ENCODE measurements at places on chromosomes 12 and 14. TPM values are rescaled to one million over a fixed set of nuclear protein-coding genes. Genes with fewer than 3 reads are reported as not detected.

Gene TAS2R46
- polyA plus RNA-seq: not detected

GRCh38 chr12:69685810-69686209, 13.3 kb downstream of the BEST3 start:
- DNase-seq: no peak

DNA sequence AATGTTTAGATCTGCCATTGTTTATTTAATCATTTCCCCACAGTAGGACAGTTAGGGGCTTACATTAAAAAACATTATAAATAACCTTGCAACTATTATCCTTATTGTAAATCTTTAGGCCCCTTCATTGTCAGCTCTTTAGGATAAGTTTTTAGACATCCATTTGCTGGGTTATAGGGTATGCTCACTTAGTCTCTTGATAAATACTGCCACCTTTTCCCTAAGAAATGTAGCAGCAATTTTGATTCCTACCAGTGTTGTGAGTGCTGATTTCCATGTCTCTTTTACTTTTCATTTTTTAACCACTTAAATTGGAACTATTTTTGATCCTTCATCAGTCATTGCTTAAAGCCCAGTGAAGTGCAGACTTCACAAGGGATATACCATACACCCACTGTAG, 94.4 kb downstream of the AVPR1A start:
- DNase-seq: no peak

GRCh38 chr12:57093415-57094207, 4.7 kb downstream of the NAB2 start:
- DNase-seq: peak; percentile 66

DNA sequence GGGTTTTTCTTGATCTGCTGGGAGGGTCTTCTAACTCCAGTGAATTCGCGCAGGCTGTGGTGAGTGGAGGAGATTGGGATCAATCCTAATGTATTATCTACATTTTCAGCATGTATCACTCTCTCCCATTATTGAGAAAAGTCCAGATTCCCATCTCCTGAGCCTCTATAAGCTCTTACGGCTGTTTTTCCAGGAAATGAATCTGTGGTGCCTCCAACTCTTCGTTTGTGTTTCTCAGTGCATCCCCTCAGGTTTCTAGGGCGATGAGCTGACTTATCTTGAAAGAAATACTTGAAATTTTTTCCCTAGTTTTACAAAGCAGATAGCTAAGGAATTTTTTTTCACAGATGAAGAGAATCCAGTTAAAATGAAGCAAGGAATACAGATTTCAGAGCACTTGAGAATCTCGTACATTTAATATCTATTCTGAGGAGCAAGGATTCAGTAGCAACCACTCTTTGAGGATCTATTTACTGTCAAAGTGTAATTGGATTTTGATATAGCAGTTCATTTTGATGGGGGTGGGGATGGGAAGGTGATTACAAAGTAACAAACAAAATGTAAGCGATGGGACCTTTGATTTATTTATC, 138.7 kb downstream of the BRMS1L start:
- no peak for DNase-seq

Gene SPATA7
- 4.6 TPM for polyA plus RNA-seq

Gene KIAA0586
- polyA plus RNA-seq: 19.3 TPM

DNA sequence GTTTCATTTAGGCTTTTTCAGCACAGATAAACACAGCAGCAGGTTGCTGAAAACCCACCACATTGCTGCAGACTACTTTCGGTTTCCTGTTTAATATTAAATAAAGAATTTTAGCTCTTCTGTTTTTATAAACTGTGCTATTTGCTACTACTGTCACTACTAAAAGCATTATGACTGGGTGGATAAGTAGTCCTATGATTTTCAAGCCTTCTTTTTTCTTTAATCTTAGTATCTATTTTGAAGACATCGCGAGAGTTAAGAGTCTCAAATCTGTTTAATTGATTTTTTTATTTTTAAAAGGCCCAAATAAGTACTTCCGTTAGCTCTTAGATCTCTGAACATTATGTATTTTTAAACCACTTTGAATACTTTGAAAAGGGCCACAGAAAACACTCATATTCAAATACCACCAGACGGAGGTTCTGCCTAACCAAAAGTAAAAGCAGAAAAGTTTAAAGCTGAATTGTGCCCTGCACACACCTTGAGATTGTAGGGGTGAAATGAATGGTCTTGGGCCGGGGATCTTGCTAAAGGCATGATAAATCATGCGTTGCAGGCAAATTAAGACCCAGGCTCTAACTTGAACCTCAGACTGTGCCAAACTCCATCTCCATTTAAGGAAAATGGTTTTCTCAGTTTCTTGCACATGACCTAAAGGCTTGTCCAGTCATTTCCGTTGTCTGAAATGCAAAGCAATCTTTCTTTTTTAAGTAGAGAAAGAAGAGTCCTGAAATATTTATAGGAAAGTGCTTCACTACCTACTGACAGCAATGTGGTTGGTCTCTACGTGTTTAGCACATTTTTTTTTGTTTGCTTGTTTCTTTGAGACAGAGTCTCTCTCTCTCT, 13.6 kb upstream of the FOXN3 start:
- DNase-seq: peak; percentile 75

DNA sequence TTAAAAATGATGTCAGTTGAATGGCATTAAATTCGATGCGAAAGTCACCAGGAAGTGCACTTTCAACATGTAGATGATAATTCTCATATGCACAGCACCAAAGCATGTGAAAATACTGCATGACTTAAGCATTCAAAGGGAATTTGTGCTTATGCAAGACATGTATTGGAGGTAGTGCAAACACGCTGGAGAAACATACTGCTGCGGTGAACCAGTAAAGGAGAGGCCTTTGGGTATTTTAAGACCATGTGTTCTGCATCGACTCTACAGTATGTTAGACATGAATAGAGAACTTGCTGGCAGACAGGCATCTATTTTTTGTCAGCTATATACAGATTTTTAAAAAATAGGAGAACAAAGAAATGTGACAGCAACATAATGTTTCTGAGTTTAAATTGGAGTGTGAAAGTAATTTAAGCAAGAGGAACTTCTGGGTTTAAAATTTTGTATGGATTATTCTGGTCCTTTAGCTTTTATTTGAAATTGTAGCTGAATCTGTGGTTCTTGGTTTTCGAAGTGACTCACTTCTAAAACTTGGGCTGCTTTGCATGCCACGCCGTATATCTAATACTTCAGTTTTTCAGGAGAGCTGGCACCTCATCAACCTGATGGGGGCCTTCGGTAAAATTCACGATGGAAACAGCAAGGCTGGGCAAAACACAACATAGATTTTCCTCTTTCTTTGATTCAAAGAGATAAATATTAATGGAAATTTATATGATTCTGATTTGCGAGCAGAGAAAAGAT, 408.7 kb downstream of the APAF1 start:
- DNase-seq: no peak

DNA sequence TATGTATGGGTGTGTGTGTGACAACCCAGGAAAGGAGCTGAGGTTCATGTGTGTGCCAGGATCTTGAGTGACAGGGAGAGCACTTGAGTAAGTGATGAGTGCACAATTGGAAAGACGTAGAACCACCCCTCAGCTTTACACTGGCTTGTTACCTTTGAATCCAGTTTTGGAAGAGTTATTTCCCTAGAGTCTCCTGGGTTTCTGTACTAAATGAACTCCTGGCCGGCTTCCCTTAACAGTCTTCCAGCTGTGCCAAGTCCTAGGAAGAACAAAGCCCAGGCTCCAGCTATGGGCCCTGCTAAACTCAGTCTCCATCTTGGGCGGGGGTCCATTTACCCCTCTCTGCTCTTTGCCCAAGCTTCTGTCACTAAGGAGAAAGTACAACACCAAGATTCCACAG, 19.7 kb upstream of the NR1H4 start:
- no peak for DNase-seq

GRCh38 chr12:69309461-69309860, 38.7 kb upstream of the LYZ start:
- DNase-seq: no peak

DNA sequence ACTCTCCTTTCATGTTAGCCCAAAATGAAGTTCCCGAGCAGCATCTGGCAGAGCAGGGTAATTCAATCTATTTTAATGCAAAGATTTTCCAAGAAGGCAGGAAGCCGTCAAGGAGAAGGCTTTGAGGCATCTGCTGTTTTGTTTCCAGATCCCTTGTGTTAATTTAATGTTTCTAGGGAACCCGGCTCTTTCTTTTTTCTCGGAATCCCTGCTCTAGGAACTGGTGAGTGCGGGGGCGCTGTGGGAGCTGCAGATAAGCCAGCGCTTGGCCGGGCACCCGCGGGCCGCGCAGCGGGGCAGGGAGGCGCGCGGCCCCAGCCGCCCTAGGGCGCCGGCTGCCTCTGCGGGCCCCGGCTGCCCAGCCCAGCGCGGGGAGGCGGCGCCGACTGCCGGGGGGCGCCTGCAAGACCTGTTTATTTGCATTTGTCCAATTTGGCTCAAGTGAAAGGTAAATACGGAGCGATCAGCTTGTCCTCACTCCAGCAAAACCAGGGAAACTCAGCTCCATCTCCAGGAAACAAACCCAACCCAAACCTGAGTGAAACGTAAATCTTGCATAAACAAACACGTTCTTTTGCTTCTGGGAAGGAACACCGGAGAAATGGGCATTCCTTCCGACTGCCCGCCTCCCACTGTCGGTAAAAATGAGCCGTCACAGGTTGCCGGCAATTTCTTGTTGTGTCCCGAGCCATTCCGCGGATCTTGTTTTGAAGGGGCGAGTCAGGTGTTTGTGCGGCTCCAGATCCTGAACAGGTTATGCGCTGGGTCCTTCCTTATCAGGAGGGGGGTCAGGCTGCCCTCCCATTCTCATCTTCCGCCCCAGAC, 65.1 kb downstream of the CRADD start:
- DNase-seq: peak; percentile 42

DNA sequence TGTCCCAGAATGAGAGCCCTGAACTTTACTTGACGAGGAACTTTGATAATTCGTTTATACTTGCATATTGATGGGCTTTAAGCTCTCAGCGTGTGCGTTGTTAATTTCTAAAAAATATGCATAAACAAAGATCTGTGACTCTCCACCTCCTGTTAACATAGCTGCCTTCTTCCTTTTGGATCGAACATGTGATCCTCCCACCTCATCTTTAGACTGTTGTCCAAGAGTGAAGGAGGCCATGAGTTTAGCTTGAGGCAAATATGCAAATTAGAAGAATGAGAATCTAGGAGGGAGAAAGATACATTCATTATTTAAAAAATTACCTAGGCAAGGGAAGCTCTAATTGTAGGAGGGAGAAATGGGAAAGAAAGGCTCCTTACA, 617 bp downstream of the TTC8 start:
- no peak for DNase-seq

Gene HOXC9
- not detected for polyA plus RNA-seq

Gene ASPG
- polyA plus RNA-seq: not detected

DNA sequence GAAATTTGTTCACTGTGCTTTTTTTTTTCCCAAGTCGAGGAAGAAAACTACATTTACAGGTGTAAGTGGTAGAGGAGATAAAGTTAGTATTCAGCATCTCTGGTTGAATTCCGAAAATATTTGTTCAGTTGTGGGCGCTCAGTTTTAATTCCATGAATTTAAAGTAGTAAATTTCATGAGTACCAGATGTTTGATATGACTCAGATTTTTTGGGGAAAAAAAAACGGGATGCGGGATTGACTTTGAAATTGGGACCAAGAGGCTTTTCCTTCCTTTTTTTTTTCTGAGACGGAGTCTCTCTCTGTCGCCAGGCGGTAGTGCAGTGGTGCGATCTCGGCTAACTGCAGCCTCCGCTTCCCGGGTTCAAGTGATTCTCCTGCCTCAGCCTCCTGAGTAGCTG, 1.6 kb downstream of the TULP3 start:
- DNase-seq: no peak

DNA sequence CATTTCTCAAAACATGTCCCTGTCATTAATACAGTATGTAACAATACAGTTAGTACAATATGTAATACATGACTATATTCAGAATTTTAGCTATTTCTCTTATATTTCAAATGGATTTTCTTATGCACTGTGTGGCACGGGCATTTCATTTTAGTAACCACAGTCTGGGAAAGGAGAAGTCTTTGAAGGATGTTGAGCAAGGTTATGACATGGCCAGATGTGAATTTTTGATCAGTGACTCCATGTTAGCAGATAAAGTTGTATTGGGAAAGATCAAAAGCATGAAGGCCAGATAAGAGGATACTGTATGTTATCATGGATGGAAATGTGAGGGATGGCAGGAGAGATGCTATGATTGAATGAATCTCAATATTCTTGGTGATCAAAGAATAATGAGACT, 285.2 kb downstream of the NAV3 start:
- no peak for DNase-seq

Gene ANKLE2
- 40.6 TPM for polyA plus RNA-seq

Gene NKX2-1
- polyA plus RNA-seq: not detected

DNA sequence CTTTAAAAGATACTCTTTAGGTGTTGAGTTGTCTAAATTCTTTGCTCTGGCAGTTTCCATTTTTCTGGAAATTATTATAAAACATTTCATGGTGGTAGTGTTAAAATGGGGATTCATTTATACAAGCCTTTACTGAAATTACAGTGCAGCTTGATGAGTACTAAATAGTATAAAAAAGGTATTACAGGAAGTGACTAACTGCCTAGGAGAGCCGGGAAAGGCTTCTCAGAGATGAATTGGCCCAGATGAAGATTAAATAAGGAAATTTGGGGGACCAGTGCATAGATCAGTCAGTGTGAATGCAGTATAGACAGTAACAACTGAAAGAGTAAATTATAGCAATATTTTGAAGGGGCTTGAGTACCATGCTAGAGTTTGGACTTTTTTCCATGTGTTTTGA, 7.5 kb downstream of the PSMA6 start:
- DNase-seq: no peak

Gene SELPLG
- 760 TPM for polyA plus RNA-seq

Gene POTEM
- polyA plus RNA-seq: not detected

DNA sequence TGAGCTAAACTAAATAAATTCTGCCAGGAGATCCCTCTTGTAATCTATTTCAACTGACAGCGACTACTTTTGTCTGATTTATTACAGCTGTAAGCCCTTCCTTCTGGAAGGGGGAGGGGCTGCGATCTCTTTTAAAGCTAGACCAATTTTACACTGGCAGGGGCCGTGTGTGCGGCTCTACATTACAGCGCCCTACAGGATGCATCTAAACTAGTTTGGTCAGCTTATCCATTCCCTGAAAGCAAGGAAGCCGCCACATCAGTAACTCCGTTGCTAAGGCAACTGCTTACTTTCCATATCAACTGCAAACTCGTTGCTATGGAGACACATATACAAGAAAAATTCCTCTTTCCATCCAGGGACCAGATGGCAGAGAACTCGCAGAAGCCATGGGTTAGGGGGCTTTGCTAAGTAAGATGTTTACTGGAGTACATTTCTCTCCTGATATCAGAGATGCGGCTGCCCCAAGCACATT, 17.4 kb downstream of the FOXN3 start:
- no peak for DNase-seq

Gene PROX2
- polyA plus RNA-seq: not detected

- DNase-seq: no peak
Measured at GRCh38 chr14:32710231-32710671, 228.4 kb upstream of the NPAS3 start.

GRCh38 chr12:1540690-1541089, 53.7 kb downstream of the FBXL14 start:
- DNase-seq: no peak

Gene TAS2R43
- not detected for polyA plus RNA-seq

GRCh38 chr12:93430280-93430679, 11.5 kb downstream of the UBE2N start:
- DNase-seq: no peak

Gene BAG5
- 40.7 TPM for polyA plus RNA-seq

- no peak for DNase-seq
Measured at GRCh38 chr12:123976227-123976826, 3.3 kb downstream of the ZNF664 start.

All from CD8-positive, alpha-beta memory T cell (primary cell).